Stimulated activated CD4-positive, alpha-beta T cell treated with anti-CD3 and anti-CD28 coated beads, Interleukin-1b, Interleukin-23, amount 100 ng/mL, for 1 hour (primary cell): ENCODE measurements at places on chromosomes 5 and 9.

- no peak for DNase-seq
Observed at GRCh38 chr5:10172247-10172646, 77.4 kb downstream of the ATPSCKMT start.

- no peak for DNase-seq
Observed at GRCh38 chr5:88238732-88239131, 29.9 kb downstream of the TMEM161B start.

DNA sequence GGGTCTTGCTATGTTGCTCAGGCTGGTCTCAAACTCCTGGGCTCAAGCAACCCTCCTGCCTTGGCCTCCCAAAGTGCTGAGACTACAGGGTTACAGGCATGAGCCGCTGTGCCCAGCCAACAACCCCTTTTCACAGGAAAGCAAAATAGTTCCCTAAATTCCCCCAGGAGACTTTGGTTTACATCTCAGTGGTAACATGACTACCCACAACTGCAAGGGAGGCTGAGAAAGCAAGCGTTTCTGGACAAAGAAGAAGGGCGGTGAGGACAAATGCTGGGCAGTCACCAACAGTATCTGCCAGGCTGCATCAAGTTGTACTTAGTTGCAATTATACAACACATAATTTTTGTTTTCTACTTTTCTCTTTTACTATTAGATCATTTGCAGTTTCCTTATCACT, 7.4 kb upstream of the ADGRD2 start:
- no peak for DNase-seq

GRCh38 chr9:13146840-13147239, 132.7 kb downstream of the MPDZ start:
- no peak for DNase-seq

GRCh38 chr5:147189109-147189424, 45.8 kb upstream of the STK32A start:
- DNase-seq: no peak

GRCh38 chr9:86902991-86903733, 44.1 kb downstream of the GAS1 start:
- DNase-seq: no peak

GRCh38 chr5:7376871-7377270, 19.1 kb upstream of the ADCY2 start:
- no peak for DNase-seq
